ENCODE measurements at places on chromosomes 12 and 14.

DNA sequence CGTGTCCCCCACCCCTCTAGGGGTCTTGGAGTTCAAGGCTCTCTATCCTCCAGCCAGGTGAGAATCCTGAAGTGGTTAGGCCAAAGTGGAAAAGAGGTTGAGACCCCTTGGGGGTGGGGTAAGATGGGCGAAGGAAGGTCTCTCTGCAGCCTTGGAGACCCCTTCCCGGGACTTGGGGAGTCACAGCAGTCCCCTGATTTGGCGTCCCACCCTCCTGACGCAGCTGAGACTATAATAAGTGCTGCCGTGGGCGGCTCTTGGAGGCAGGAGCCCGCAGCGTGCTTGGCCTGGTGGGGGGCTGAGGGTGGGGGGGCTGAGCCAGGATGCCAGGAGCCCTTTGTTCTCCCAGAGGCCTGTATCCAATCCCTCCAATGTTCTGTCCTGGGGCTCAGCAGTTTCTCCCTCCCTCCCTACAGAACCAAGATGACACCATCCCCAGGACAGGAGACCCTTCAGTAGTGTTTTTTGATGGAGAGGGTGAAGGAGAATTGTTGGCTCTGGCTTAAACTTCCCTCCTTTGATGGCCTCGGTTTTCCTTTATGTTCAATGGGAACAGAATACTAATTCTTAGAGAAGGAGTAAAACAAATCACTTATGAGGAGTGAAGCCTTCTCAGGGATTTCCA, 1.5 kb upstream of the AGAP2 start:
- no peak for DNase-seq

DNA sequence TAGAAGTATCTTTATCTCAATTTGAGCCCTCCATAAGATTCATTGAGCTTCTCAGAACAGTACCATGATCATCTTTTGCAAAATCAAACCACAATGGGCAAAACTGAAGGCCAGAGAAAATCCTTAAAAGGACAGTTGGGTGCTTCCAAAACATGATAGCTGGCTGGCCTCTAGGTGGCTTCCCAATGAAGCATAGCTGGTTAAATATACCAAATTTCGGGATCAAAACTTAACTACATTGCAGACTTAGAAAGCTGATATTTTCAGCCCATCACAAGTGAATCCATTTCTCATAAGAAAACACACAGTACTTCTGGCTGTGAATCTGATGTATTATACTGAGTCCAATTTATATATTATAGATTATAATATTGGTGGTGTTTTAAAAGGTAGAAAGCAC, 15.3 kb upstream of the PIK3C2G start:
- no peak for DNase-seq

DNA sequence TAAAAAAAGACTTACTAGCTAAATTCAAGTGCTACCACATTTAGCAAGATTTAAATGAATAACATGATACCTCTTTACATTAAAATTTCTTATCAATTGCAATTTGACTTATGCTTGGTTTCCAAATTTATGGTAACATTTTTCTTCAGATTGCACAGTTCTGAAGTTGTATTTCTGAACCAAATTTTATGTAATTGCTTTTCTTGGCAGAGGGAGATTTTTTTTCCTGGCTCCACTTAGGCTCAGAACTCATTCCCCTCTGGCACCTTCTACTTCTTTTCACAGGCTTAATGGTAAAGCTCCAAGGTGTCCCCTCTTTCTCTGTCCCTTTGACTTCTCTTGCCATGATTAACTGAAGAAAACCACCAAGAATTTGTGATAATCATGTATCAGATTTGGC, 99.8 kb upstream of the TMTC1 start:
- DNase-seq: no peak

- no peak for DNase-seq
Measured at GRCh38 chr12:89243771-89244170, 108.5 kb downstream of the DUSP6 start.

- DNase-seq: peak; percentile 87
Measured at GRCh38 chr12:10212739-10213131, at the start of gene GABARAPL1. Gene GABARAPL1, plus strand, starts transcription at chr12:10212877. Its CDS starts 253 bp downstream, at chr12:10213130.

DNA sequence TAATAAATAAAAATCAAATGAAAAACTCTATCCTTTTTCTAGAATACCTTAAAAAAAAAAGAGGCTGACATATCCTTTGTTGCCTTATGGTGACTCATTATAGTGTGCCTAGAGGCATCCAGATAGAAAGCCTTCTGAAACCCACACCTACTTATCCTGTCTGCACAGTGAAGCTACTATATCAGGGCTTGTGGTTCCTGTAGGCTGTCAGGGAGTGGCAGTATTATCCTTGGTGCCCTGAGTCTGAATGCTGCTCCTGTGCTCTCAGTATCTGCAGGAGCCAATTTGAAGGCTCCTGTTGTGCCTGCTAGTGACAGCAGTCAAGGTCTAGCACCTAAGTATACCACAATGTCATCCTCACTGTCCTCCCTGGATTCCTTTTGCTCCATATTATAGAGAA, 168.4 kb upstream of the AVPR1A start:
- DNase-seq: no peak

- no peak for DNase-seq
Measured at GRCh38 chr12:6390084-6390799, 6.3 kb downstream of the LTBR start.

- DNase-seq: no peak
Measured at GRCh38 chr12:45756666-45757065, 27.2 kb downstream of the ARID2 start.

DNA sequence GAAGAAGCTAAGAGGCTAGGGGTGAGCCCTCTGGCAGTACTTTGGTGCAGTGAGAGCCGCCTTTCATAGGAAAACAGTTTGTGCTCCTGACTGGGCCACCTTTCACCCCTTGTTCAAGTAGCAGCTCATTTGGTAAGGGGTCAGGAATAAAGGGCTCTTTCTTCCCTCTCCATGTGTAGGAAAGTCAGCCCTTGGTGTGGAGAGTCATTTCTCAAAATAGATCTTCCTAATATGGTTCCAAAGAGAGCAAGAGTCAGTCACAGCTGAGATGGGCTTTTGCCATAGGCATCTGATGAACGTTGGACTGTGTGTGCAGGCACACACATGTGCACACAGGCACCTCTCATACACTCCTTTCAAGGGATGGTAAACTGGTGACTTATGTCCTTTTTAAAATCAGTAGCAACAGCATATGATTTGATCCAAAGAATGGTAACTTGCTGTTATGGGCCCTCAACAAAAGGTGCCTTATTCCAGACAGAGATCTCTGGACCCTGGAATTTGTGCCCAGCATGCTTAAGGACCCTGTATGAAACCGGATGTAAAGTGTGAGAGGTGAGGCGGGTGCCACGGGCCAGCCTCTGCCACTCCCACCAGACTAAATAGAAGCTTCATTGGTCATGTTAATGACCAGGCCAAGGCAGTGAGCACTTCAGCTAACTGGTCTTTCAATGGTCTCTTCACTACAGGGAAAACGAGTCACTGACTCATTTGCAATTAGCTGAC, 16.7 kb upstream of the RIC8B start:
- no peak for DNase-seq

DNA sequence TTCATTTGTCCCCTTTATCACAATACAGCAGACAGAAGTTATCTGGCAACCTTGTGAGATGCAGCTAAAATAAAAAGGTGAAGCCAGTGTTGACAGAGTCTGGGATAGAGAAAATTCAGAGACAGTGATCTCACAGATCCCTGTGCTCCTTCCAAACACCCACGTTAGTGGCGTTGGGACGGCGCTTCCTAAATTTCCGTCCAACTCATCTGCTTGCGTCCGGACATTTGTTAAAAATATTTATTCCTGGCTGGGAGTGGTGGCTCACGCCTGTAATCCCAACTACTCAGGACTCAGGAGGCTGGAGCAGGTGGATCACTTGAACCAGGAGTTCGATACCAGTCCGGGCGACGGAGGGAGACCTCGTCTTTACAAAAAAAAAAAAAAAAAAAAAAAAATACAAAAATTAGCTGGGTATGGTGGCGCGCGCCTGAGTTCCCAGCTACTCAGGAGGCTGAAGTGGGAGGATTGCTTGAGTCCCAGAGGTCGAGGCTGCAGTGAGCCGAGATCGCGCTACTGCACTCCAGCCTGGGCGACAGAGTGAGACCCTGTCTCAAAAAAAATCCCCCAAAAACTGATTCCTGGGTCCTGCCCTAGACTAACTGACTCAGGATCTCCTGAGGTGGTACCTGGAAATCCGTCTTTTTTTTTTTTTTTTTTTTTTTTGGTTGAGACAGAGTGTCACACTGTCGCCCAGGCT, 708 bp upstream of the TCTN1 start:
- DNase-seq: no peak

GRCh38 chr14:33940561-33941011, 10.3 kb downstream of the EGLN3 start:
- no peak for DNase-seq

DNA sequence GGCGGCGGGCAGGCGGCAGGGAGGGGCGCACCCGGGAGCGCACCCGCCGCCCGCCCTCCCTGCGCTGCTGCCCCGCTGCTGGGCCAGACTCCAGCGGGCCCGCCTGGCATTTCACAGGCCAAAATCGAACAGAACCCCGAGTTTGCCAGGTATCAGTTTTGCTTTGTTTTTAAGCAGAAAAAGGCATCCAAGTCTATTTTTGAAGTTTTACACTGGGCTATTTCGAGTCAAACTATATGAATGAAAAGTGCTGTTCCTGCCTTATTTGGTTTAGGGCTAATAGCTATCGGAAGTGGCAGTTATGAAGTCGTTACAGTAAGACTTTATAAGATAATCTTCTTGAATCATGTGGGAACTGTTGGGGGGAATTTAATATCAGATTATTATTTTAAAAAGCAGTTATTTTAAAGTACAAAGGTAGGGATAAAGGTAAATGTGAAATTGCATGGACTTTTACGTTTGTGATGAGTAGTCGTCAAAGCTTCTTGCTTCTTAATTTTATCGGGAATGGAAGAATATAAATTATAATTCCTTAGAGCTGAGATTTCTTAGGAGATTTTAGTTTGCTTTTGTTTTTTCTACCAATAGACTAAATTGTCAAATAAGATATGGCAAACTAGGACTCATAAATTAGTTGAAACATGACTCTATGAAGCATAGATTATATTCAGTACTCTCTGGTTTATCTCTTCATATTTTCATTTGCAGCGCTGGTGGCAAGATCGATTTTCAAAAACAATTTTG, 1.1 kb downstream of the MSRB3 start:
- DNase-seq: peak; percentile 13

DNA sequence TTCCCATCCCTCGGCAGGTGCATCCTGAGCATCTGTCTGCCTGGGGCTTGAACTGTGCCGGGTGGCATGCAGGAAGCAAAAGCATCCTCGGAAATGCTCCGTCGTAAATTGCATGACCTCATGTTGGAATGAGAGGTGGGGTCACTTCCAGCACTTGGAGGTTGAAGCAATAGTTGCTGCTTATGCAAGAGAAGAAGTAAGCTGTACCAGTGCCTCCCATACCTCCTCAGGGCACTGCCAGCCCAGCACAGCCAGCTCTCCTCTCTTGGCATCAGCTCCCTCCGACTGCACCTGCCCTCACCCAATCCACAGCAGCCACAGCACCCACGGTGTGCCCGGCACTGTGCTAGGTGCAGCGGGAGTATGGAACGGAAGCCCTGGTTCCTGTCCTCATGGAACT, 11.5 kb downstream of the TEAD4 start:
- no peak for DNase-seq

GRCh38 chr12:13209436-13210235, 13.1 kb downstream of the EMP1 start:
- DNase-seq: no peak

- DNase-seq: no peak
Measured at GRCh38 chr12:13175499-13175898, 21.0 kb upstream of the EMP1 start.

GRCh38 chr12:116878567-116879508, 2.4 kb downstream of the HRK start:
- no peak for DNase-seq

DNA sequence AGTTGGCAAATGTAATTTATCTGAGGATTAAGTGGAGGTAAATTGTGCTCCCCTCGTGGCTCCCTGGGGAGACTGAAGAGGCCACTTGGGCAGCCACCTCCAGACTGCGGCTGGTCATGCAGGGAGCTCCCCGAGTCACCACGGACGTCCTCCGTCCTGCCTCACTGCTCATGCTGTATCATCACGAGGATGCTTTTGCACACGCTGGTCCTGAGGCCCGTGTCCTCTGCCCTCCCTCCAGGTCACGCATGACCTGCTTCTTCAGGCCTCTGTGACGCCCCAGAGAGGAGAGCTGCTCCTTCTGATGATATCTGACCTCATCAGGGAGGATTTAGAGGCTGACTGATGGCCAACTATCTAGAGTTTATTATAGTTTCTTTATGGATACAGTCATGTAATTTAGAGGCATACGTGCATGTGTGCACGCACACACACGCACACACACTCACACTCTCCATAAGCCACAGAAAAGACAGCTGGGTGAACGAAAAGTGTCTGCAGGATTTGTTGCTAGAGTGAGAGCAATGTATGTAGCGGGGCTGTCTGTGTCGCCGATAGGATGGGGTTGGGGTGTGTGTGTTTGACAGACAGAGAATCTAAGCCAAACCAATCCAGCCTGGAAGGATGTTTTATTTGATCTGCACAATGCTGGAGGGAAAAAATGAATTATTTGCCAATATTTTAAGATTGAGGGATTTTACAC, 160.0 kb downstream of the ADGRD1 start:
- DNase-seq: no peak

GRCh38 chr14:94125659-94126418, 3.6 kb downstream of the IFI27L2 start:
- DNase-seq: no peak

DNA sequence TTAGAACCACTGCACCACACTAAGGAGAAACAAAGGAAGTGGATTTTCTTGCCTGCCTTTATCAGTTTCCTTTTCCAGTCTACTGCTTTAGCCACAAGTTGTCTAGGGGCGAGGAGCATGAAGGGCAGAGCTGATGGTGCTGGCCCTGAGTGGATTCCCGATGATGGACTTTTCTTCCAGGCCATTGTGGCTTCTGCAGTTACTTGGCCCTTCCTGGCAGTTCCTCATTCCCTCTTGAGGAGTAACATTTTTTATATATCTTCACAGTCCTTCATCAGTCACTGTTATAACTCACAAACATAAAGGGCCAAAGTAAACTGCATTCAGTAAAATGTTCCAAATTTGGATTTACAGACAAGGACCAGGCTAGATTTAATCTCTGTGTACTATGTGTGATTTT, 61.2 kb upstream of the SRSF5 start:
- DNase-seq: no peak

DNA sequence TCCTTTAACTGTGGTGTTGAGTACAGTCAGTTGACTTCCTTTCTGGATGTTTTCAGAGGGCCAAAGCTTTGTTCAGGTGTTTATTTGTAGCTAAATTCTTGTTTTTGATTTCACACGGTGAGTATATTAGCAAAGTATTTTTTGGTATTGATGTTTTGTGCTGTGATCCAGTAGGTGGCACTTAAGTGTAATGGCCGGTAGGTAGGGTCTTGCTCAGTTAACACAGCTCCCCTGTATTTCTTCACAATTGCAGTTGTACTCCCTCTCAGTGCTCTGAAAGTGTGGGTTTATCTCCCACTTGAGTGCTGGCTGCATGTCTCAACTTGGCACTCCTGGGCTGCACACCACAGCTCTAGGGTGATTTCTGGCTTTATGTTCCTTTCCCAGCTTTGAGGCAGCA, 339.5 kb downstream of the AEBP2 start:
- DNase-seq: no peak

DNA sequence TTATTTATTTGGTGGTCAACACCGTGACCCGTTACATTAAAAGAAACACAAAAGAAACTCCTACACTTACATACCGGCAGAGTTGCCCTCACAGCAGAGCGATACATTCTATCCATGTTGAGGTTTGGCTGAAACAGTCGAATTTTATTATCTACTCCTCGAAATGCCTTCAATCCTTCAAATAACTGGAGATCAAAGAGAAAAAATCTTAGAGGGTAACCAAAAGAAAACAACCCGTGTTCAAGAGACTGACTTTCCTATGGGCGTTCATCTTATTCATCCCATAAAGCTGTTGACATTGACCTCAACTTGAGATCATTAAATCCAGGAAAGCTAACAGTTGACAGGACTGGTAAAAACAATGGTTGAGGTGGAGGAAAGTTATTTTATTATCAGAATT, 67.7 kb downstream of the BCAT1 start:
- DNase-seq: no peak
